ENCODE measurements at places on chromosomes 7 and 10. TPM values are rescaled to one million over a fixed set of nuclear protein-coding genes. Genes with fewer than 3 reads are reported as not detected.

The HILPDA gene
- total RNA-seq: 21.3 TPM

The NEBL gene
- 47.7 TPM for total RNA-seq

The CABCOCO1 gene
- total RNA-seq: 3.5 TPM

The LIPM gene
- total RNA-seq: not detected

The ASB15 gene
- total RNA-seq: not detected

The TWNK gene
- total RNA-seq: 7.4 TPM

The NRCAM gene
- 14.6 TPM for total RNA-seq
